ENCODE measurements at places on chromosomes 1 and 21.
A peak's percentile ranks its signal among the peaks of the same experiment; 100 is the strongest.

DNA sequence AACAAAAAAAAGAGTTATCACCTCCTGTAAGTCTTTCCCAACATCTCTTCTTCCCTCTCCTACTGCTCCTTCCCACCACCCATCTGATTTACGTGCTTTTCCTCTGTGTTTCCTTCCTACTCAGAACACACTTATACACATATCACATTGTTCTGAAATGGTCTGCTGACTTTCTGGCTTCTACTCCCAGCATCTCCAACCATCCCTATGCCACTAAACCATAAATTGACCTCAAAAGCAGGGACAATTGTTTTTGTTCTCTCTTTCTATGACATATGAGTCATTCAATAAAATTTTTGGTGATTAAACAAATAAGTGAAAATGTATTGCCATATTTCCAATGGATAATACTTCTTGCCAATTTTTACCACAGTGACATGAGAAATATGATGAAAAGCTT, 8.2 kb downstream of the GOLPH3L start:
- no peak for DNase-seq

DNA sequence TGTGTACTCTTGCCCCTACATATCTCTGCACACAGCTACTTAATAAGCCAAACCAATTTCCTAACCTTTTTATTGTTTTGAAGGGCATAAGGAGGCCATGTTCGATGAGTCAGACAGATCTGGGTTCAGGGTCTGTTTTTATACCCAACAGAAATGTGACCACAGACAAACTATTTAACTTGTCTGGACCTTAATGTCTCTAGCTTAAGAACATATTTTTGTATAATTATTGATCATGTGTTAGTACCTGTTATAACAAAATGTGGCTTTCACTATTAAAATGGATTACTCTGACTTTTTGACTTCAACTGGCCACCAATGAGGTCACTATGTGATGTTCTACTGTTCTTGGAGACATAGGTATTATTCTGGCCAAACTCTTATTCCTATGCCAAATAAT, 507.8 kb upstream of the USP24 start:
- no peak for DNase-seq

DNA sequence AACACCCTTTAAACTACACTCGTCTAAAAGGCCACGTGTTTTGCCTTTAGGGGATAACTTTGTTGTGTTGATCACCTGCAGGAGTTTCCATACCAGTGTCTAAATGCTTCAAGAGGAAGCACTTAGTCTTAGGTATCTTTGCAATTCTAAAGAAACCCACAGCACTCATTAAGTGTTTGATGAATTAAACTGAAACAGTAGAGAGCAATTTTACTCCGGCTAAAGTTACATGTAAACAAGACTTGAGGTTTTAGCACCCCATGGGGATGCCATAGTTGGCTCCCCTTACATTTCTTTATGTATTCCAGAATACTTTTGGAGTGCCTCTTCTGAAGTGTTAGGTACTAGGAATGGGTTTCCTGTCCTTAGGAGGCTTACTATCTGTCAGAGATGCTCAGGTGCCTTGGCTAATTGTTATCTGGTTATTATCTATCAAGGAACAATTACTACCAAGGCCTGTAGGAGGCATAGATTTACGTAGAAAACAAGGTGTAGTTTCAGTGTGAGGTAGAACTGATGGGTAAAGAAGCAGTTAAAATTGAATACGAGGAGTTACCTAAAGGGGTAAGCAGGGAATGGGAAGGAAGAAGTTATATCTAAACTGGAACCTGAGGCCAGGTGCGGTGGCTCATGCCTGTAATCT, 176.8 kb upstream of the SAMSN1 start:
- no peak for DNase-seq

DNA sequence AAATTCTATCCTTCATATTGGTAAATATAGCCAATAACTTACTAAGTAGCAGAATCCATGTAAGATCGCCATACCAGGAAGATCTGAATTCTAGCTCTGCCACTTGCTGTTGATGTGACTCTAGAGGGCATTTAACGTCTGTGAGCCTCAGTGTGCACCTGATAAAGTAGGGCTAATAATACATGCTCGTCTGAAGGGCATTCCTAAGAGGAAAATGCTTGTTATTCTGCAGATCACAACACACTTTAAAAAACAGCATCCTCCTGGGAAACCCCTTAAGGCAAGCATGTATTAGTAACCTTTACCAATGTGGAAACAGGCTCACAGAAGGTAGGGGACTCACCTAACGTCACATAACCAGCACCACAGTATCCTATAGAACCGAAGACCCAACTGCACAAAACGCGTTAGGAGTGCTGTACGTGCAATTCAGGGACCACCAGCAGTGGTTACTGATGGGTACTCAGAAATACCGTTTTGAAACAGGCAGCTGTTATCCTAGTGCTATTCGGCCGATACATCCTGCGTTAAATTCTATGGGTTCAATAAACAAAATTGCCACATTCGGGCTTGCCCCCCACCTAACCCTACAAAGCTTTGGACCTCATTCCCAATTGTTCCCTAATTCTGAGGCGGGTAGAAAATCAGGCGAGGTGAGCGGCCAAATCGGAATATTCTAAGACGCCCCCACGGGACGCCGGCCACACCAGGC, 758 bp downstream of the DEPDC1 start:
- no peak for DNase-seq

DNA sequence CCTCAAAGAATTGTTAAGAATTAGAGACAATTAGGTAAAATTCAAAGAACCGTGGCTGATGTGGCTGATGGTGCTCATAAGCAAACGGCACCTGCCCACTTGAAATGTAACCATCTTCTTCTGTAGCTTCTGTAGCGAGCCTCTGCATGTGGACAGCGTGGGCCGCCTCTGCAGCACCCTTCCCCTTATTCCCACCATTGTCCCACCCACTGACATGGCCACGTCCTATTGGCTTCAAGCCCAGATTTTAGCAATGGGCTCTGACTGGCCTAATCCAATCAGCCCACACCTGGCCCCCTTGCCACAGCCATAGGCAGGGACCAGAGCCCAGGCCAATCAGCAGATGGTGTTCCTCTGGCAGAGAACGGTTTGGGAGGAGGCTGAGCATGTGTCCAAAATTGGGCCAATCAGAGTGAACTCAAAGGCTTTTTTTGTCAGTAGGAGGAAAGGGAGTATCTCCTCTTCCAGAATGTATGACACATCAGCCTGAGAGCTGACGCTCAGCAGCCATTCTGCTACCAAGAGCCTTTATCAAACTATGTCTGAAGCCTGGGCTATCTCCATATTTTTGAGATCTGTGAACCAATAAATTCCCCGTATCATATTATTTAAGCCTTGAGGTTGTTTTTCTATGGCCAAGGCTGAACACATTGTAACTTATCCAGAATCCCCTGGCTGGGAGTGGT, 518.5 kb downstream of the SMYD3 start:
- no peak for DNase-seq

- DNase-seq: no peak
These were observed 27.3 kb upstream of the PADI1 start for GRCh38 chr1:17177651-17178050.

DNA sequence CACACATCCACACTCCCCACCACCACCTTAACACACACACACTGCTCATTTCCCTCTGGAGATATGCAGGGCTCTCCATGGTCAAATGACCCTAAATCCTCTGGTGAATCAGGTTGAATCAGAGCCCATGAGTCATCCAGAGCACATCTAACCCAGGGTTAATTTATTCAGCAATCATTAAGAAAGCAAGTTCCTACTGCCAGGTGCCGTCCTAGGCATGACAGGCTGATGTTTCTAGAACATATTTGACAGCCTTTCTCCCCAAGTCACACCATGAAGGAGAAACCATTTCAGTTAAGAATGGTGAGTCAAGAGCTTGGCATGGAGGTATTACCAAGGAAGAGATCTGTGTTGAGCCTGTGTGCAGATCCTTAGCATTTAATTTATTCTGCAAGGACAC, 194.3 kb upstream of the CAMK1G start:
- no peak for DNase-seq

GRCh38 chr1:158121604-158122254, 59.0 kb upstream of the CD1D start:
- DNase-seq: no peak

GRCh38 chr1:35266306-35266705, 2.2 kb upstream of the ZMYM4 start:
- no peak for DNase-seq

DNA sequence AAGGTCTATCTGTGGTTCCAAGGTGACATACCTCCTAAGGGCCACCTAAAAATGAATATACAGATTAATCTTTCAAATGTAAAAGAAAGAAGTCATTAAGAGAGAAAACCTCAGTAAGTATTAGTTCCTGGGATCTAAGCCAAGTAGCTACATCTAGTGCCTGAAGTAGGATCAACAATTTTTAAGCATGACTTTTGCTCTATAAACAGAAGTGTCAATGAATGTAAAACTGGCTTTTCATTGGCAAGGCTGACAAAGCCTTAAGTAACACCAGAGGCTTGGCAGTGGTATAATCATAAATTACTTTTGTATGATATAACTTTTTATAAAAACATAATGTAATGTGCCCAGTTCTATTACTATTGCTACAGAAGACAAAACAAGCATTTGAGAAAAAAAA, 12.2 kb upstream of the ACADM start:
- no peak for DNase-seq

DNA sequence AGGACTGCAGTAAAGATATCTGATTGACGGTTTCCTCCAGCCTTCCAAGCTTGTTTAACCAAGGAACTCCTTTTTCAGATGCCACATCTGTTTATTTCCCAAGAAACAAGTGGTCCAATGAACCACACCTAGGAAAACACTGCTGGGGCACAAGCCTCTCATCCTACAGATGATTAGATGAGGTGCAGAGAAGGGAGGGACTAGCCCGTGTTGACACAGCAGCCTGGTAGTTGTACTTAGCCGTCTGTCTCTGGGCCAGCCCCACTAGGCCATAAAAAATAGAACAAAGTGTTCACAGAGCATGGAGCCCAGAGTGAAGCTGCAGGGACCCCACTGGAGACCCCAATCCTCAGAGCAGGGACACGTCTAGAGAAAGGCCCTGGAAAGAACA, 32.1 kb downstream of the LRP8 start:
- DNase-seq: no peak

- DNase-seq: no peak
These were observed 34.1 kb downstream of the ABL2 start for GRCh38 chr1:179195376-179195775.

DNA sequence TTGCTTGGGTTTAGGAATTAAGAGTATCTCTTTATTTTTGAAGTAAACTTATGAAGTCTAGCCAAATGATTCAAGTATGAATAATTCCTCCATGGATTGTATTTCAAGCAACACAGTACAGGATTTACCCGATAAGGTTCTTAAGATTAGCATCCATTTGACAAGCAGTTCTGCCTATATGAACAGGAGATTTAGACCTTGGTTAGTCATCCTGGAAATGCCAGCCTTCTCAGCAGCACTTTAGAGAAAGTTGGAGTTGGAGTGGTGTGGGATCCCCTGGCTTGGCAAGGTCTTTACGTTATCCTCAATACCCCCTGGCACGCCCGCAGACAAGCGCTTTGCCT, 1.6 kb downstream of the BCAR3 start:
- DNase-seq: no peak

- no peak for DNase-seq
These were observed 192.9 kb upstream of the PTGFR start for GRCh38 chr1:78297836-78298235.

- DNase-seq: no peak
These were observed 75.1 kb downstream of the SKI start for GRCh38 chr1:2303016-2303775.

- no peak for DNase-seq
These were observed 390.6 kb downstream of the PTPRC start for GRCh38 chr1:199029401-199029800.

- no peak for DNase-seq
These were observed 21.3 kb downstream of the KRTAP10-1 start for GRCh38 chr21:44518686-44519085.

DNA sequence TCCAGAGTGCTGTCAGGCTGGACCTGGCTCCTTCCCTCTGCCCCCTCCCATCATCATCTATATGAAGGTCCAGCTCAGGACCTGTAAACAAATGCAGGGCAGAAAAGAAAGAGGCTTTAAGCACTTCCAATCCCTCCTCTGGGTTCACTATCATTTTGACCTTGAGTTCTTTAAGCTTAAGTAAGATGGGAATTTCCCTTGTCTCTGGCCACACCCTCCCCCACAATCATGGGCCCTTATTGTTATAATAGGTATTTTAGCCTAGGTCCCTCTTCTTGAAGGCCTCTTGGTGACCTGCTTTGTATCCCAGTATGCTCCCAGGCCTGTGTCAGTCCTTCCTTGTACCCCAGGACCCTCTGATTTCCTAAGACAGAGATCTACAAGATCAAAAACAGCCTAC, 45.1 kb upstream of the EPS15 start:
- no peak for DNase-seq

GRCh38 chr1:18913065-18913835, 10.9 kb upstream of the ALDH4A1 start:
- DNase-seq: peak; percentile 34

DNA sequence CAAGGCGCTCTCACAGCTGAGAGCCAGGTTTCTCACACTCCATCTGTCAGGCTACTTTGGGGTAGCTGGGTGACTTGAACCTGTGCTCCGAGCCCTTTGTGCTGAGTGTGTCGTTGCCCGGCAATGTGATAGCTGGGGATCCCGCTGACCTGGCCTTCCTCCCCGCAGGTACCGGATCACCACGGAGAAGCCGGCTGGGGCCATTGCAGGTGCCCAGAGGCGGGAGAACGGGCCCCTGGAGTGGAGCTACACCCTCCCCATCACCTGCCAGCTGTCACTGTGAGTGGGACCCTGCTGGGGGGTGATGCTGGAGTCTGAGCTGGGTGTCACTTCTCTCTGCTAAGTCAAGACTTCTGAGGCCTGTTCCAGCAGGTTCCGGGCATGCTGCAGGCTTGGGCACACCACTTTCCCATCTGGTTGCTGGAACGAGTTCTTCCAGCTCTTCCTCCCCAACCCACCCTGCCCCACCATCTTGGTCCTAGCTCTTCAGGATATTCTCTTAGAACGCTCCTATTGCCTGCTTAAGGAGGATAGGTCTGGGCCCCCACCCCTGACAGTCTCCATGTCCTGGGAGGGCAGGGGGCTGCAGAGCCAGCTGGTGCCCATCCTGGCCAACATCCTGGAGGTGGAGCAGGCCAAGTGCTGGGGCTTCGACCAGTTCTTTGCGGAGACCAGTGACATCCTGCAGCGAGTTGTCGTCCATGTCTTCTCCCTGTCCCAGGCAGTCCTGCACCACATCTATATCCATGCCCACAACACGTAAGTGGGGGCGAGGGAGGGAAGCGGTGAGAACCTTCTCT, 7.5 kb downstream of the IKBKE start:
- no peak for DNase-seq

GRCh38 chr21:32710069-32710784, 17.6 kb downstream of the SYNJ1 start:
- no peak for DNase-seq

GRCh38 chr1:3822421-3822820, 26.1 kb upstream of the LRRC47 start:
- DNase-seq: no peak

Measured in T-helper 22 cell (primary cell).